ENCODE measurements at places on chromosomes 6 and 20.

- DNase-seq, result no peak
Measured at GRCh38 chr6:170057034-170057734, 233.7 kb downstream of the DLL1 start.

DNA sequence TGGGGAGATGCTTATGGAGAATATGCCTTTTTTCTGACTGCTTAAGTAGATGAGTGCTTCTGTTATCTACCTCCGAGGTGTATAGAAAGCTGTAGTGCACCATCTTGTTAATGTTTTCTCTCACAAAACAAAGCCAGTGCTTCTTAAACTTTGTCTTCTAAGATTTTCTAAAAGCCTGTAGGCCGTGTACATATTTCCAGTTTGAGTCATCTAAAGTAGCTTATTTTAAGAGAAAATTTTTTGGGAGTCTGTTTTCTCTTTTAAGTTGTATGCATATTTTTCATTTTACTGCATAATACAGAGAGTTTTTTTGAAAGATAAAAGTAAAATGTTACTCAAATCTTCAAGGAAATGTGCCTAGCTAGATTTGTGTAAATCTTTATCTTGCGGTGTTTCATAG is 151.7 kb downstream of the GRIK2 start:
- no peak for DNase-seq

GRCh38 chr20:54090230-54091119 is 20.1 kb upstream of the BCAS1 start:
- no peak for DNase-seq

- no peak for DNase-seq
Measured at GRCh38 chr6:92181347-92181746, 1238.0 kb downstream of the EPHA7 start.

- DNase-seq, result no peak
Measured at GRCh38 chr20:41391587-41392001, 25.0 kb upstream of the EMILIN3 start.

GRCh38 chr20:37295001-37295400 is 5.5 kb downstream of the MANBAL start:
- no peak for DNase-seq

DNA sequence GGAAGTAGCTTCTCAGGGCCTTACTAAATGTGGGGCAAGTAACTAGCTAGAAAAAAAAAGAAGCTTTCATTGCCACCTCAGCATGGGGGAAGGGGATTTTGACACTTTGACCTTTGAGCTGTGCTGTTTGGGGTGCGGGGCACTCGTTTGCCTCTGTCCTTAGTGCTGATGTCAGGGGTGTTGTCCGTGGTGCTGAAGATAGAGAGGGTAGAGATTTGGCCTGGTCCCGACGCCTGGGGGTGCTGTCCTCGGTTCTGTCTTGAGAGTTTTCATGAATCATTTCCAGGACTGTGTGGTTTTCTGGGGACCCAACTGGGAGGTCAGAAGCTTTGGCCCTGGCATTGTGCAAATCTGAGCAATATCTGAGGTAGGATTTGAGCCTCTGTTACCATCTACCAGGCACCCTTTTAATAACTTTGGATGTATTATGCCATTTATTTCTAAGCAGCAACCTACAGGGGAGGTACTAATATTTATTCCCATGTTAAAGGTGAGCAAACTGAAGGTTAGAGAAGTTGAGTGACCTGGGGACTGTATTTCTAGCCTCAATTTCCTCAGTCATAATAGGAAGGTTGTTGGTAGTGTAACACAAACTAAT is 78.0 kb downstream of the DLGAP4 start:
- no peak for DNase-seq

DNA sequence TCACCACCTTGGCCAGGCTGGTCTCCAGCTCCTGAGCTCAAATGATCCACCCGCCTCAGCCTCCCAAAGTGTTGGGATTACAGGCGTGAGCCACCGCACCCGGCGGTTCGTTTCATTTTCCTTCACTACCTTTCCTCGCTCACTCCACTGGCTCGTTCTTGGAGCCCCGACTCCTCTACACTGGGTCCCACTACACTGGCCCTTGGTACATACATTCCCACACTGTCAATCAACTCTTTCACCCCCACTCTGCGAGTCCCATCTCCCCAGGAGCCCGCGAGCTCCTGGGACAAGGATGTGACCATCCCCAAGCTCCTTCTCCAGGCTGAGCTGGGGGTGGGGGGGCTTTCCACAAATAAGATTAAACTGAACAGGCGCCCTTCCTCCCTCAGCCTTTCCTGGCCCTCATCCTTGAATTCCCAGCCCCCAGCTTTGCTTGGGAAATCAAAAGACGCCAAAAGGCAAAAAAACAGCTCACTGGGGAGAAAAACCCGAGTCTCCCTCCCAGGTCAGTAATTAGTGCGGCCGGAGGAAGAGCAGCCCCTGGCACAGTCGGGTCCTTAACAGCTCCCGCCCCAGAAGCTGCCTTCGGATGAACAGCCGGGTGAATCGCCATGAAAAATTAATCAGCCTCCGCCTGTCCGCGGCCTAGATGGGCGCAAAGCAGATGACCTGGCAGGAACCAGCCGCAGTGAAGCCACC is 42.8 kb upstream of the LY86 start:
- no peak for DNase-seq

DNA sequence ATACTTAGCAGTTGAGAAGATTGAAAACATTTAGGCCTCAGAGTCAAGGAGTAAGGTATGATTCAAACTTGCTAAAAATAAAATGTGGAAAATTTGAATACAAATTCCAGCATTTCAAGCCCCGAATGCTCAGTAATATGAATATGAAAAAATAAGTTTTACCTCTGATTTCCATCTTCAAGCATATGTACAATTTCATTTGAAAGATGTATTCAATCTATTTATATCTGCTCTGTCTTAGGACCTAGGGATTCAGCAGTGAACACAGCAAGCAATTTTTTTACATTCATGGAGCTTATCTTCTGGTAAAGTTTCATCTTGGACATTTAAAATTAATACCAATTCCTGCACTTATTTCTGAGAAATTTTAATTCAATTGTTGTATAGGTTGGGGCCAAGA is 262.7 kb upstream of the FOXQ1 start:
- no peak for DNase-seq

Data from spinal cord (tissue), 10 donors.